ENCODE measurements at places on chromosomes 3 and 15.

DNA sequence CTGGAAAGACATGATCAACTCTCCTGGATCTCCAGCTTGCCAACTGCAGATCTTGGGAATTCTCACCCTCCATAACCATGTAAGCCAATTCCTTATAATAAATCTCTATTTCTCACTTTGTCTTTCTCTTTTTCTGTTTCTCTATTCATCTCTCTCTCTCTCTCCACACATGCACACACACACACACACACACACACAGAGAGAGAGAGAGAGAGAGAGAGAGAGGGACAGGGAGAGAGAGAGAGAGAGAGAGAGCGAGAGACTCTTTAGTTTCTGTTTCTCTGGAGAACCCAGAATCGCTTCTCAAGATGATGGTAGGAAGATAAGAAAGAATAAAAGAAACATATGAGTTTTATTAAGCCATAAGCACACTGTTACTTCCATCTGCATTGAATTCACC is 111.9 kb downstream of the BCHE start:
- DNase-seq = no peak

- no peak for DNase-seq
These were observed 23.1 kb upstream of the CFAP161 start for GRCh38 chr15:81111018-81111417.

- DNase-seq = no peak
These were observed 111.3 kb upstream of the ARRDC4 start for GRCh38 chr15:97849183-97849582.

DNA sequence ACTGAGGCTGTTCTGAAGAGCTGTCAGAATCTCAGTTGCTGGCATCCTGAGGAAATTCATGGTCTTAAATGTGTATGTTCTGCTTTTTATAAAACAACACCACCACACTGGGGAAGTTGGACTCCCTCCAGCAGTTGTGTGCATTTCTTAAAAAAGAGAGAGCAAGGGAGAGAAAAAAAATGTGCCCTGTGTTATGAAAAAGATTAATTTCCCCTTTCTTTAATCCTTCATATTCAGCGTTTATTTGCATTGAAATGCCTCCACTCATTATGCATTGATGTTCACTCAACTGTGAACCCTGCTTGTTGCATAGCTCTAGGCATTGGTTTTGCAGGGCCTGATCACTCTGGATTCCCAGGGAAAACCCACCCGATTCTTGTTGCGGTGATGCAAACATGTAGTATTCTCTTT is 4.4 kb upstream of the ZNF609 start:
- no peak for DNase-seq

DNA sequence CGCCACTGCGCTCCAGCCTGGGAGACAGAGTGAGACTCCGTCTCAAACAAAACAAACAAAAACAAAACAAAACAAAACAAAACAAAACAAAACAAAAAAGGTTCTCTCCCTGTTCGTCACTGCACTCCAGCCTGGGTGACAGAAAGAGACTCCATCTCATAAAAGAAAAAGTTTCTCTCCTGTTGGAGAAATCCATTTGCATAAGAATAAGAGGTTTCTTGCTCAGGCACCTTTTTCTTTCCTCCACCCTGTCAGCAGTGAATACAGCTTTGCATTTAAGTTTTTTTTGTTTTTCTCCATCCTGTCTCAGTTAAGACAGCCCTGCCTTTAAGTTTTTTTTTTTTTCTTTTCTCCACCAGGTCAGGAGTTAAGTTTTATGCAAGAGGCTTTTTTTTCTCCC is 109.5 kb downstream of the DPH6 start:
- no peak for DNase-seq

DNA sequence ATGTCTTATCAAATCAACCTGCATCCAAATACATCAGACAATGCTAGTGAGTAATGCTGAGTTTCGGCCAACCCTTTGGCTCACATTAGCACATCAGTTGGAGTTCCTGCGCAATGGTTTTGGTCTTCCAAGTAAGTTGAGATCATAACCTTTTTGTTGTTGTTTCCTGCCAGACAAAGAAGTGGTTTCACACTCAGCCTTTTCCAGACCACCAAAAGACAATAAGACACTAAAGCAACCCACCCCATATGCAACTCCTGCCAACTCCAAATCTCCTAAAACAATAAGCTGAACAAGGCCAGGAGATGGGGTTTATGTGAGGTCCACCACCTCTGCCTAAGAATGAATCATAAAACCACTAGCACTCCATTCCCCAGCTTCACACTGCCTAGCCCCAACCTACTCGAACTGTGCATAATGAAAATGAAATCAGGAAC is 177.0 kb downstream of the ERC2 start:
- DNase-seq = no peak

DNA sequence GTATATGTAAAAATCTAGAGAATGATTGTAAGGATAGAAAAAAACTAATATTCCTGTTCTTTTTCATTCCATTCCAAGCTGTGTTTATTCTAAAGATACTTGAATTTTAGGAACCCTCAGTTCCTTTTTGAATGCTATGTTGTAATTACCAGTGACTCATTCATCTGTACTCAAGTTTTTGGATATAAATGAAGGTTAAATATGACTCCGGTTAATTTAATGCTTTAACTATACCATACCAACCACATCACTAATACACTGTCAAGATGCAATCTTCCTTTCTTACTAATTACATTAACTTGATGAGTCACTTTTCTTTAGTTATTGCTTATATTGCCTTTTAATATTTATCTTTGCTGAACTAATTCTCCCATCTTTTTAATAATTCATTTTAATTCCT is 68.8 kb upstream of the ZNF148 start:
- no peak for DNase-seq

GRCh38 chr15:29225534-29226234 is 43.9 kb downstream of the NSMCE3 start:
- DNase-seq = no peak

DNA sequence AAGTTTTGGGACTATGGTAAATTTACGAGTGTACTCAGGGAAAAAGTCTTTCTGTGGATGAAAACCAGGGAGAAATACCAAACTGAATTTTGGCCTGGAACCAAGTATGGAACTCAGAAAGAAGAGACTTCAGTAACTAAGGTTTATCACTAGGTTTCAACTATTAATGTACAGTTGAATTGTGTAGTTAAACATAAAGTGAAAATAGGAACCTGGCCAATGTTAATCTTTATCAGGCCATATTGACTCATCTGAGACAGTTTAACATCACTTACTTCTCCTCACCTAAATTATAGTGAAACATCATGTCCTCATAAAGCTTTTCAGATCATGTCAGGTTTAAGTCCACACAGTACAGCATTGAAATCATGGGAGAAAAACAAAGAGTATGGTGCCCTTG is 197.7 kb downstream of the LSAMP start:
- DNase-seq = no peak

- DNase-seq = no peak
These were observed 74.5 kb downstream of the TLE3 start for GRCh38 chr15:70023064-70023768.

- DNase-seq = no peak
These were observed 182.7 kb downstream of the MEX3B start for GRCh38 chr15:81863162-81863561.

DNA sequence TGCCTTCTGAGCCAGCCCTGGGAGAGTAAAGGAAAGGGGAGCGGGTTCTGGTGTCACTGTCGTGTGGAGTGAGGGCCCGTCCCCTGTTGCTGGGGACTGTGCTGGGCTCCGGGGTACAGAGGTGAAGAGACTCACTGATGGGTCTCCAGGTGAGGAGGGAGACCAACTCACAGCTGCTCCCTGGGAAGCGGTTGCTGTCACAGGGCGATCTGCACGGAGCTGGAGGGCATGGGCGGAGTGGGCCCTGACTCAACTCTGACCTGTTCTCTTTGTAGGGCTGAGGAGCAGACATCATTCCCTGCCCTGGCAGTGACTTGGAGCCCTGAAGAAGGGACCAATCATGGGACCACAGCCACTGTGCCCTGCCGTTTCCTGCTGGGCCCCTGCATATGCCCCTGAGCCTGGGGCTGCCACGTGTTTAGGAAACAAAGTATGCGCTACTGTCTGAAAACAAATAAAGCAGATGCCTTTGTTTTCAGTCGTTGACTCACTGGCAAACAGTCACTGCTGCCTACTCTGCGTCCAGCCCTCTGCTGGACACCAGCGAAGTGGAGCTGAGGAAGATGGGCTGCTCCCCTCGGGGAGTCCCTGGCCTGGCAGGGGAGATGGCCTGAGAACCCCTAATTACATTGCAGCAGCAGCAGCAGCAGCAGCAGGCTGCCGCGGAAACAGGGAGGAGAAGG is 22.9 kb upstream of the PLXNA1 start:
- no peak for DNase-seq

GRCh38 chr15:92885224-92886041 is 14.7 kb upstream of the CHD2 start:
- DNase-seq = no peak
